IMR-90 (cell line): ENCODE measurements at places on chromosomes 13 and 19. TPM values are rescaled to one million over a fixed set of nuclear protein-coding genes. Genes with fewer than 3 reads are reported as not detected.

DNA sequence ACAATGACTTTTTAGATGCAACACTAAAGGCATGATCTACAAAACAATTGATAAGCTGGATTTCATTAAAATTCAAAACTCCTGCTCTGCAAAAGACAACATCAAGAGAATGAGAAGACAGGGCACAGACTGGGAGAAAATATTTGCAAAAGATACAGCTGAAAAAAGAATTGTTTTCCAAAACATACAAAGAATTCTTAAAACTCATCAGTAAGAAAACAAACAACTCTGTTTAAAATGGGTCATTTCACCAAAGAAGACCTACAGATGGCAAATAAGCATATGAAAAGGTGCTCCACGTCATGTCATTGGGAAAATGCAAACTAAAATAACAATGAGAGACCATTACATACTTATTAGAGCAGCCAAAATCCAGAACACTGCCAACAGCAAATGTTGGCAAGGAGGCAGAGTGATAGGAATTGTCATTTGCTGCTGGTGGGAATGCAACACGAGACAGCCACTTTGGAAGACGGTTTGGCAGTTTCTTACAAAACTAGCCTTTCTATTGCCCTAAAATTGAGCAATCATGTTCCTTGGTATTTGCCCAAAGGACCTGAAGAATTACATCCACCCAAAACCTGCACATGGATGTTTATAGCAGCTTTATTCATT is 39.2 kb downstream of the FLT1 start:
- no peak for DNase-seq

GRCh38 chr19:48798937-48799336 is 11.9 kb downstream of the BCAT2 start:
- peak; percentile 14 for DNase-seq

GRCh38 chr19:525029-525428 is 6.5 kb upstream of the CDC34 start:
- no peak for DNase-seq

DNA sequence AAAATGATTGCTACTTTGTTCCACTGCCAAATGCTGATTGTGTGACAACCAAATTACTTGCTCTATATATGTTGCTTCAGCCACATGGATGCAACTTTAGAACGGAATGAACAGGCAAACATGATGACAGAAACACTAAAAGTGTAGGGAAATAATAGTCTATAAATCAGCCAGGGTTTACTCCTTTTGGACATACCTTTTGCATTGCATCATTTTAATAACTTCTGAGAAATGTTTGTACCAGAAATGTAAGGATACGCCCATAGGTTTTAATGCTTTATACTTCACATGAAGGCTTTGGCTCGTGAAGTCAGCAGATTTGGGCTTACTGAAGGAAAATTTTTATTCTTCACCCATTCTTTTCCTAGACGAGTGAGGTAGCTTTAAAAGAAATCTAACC is 141.0 kb downstream of the POSTN start:
- peak; percentile 16 for DNase-seq

GRCh38 chr19:869245-870177 is 10.0 kb downstream of the CFD start:
- peak; percentile 96 for DNase-seq

ZNF675 gene
- 8.6 and 11.1 TPM in 2 replicates for total RNA-seq
